ENCODE measurements at places on chromosomes 12 and 14.

- DNase-seq = no peak
These were observed 90.4 kb downstream of the SYNE3 start for GRCh38 chr14:95426116-95426475.

DNA sequence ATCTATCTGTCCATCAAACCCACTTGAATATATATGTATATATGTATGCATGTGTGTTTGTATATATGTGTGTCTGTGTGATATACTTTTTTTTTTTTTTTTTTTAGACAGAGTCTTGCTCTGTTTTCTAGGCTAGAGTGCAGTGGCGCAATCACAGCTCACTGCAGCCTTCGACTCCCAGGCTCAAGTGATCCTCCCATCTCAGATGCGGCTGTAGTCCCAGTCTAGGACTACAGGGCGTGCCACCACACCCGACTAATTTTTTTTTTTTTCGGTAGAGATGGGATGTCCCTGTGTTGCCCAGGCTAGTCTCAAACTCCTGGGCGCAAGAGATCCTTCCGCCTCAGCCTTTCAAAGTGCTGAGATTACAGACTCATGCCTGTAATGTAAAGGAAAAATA lies 13.0 kb upstream of the APOBEC1 start:
- no peak for DNase-seq

DNA sequence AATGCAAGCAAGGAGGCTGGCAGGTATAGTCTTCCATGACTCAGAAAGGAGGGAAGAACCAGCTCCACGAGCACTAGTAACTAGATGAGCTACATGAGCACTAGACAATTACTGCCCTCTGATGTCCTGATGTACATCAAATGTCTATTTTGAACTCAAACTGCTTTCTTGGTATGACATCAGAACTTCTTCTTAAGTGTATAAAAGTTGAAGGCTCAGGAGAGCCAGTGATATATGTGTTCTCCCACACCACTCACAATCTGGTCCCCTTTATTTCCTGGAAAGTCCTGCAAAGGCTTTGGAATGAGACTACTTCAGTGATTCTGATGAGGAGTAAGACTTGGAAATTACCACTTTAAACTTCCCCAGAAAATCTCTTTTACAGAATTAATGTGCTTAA lies 18.5 kb upstream of the DHRS7 start:
- DNase-seq = no peak

DNA sequence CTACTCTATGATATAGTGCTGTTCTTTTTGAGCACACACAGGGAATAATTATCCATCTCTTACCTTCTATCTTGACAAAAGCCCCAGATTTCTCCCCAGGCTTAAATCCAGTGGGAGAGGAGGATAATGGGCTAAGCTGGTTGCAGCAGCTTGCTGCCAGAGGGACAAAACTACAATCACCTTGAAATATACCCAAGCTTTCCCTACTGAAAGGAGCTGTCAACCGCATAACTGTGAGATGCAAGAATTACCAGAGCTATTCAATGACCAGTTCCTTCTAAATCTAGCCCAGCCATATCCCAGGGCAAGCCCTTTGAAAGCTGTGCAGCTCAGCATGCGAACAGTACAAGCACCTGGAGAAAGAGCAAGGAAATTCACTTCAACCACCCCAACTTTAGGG lies 943 bp upstream of the MGAT4C start:
- no peak for DNase-seq

GRCh38 chr12:75439048-75439447 lies 41.5 kb upstream of the GLIPR1 start:
- no peak for DNase-seq

GRCh38 chr12:26268841-26269561 lies 73.6 kb downstream of the SSPN start:
- no peak for DNase-seq

- DNase-seq = no peak
These were observed 2.9 kb downstream of the SLC17A8 start for GRCh38 chr12:100359822-100360221.

DNA sequence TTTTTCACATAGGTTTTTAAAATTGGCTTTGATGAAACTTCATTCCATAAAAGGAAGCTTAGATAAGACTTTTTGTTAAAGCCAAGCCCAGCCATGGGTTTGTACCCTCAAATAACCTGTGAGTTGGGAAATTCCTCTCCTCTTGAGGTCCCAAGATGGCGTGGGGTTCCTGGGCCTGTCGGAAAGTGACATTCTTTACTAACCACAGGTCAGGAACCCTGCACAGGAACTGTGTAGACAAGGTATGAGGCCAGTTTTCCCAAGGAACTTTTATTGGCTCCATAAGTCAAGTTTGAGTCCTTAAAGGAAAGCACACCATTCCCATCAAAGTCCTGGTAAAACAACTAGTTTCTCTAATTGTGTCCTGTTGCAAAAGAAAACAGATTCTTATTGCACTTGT lies 65.0 kb upstream of the AMN start:
- DNase-seq = no peak

DNA sequence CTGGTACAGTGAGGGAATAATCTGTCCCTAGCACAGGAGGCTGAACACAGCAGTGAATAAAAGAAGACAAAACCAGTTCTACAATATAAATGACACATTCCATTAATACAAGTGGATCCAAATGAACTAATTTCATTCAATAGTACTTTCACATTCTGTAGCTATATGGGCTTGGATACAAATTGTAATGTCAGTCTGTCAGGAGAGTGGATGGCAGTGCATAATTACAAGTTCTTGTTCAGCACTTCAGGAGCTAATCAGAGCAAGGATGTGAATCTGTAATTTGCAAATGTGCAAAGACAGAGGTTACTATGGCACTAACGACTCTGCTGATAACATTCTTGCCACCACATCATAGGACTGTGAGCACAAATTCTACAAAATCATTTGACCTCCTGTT lies 697.9 kb downstream of the DIO2 start:
- DNase-seq = no peak
